ENCODE measurements at places on chromosomes 4 and X.
A peak's percentile ranks its signal among the peaks of the same experiment; 100 is the strongest.

GRCh38 chrX:17597836-17598439, 139.4 kb upstream of the SCML1 start:
- DNase-seq: peak; percentile 15

GRCh38 chr4:45294464-45294863, 568.1 kb upstream of the GNPDA2 start:
- no peak for DNase-seq

- DNase-seq: no peak
These were observed 644.9 kb upstream of the PITX2 start for GRCh38 chr4:111267786-111268185.

GRCh38 chr4:84325625-84326024, 173.5 kb downstream of the NKX6-1 start:
- DNase-seq: no peak

- no peak for DNase-seq
These were observed 58.2 kb downstream of the WDR17 start for GRCh38 chr4:176123710-176124407.

GRCh38 chr4:113365377-113365776, 315.9 kb downstream of the ANK2 start:
- no peak for DNase-seq

GRCh38 chr4:183674153-183674552, 15.1 kb downstream of the TRAPPC11 start:
- no peak for DNase-seq

DNA sequence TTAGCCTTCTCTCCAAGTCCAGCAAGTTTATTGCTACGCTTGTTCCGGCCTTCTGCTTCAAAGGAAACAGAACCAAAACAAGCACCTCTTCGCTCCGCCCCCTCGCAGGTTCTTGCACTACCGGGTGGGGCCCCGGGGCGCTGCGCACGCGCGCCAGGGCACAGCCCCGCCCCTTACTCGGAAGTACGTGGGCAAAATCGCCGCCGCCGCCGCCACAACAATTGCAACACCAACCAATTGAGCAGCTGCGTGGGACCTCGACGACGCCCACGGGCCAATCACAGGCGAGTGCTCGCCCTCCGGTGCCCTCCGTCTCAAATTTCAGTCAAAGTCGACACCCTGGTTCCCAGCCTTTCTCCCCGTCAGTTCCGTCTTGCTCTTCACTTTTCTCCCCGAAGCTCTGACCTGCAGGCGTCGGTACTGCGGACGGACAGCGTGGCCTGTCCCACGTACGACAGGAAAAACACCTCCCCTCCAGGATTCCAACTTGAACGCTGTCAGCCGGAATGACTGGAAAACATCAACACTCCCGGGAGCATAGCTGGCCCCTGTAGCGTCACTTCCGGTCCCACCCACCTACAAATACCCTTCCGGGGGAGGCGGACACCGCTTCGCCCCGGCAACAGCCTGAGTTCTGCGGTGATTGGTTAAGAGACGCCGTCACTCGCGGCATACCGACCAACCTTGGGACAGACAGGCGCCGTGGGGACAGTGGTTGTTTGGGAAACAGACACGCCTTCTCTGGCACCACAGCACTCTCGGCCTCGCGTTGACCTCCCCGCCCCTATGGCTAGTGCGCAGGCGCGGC, 624 bp upstream of the OTUD5 start:
- peak; percentile 96 for DNase-seq

- no peak for DNase-seq
These were observed 6.0 kb upstream of the KLHL5 start for GRCh38 chr4:39056023-39056422.

GRCh38 chr4:138899999-138900398, 115.6 kb upstream of the NOCT start:
- DNase-seq: no peak

GRCh38 chr4:142913461-142914030, 67.4 kb upstream of the INPP4B start:
- DNase-seq: no peak

DNA sequence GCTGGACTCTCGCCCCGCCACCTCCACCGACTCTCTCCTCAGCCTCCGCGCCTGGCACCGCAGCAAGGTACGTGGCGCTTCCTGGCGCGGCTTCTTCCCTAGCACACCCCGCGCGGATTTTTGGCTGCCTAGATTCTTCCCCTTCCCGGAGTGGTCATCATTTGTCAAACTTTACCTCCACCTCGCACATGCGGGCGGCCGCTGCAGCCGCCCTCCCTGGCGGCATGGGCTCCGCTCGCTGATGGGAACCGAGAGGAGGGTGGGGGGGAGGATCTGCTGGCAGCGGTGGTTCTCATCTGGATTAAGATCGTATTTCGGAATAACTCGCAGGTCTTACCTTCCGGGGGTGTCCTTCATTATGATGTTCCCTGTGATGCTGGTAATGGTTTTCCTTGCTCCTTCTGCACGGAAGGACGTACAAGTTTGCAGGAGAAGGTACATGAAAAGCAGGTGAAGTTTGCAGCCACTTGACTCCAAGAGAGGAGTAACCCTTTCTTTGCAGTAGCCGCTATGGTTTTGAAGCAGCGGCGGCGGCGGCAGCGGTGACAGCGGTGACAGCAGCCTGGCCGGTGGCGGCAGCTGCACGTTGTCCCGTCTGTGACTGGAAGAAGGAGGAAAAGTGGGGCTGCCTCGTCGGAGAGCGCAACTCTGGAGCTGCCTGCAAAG, 2183.9 kb upstream of the TENM3 start:
- DNase-seq: no peak

DNA sequence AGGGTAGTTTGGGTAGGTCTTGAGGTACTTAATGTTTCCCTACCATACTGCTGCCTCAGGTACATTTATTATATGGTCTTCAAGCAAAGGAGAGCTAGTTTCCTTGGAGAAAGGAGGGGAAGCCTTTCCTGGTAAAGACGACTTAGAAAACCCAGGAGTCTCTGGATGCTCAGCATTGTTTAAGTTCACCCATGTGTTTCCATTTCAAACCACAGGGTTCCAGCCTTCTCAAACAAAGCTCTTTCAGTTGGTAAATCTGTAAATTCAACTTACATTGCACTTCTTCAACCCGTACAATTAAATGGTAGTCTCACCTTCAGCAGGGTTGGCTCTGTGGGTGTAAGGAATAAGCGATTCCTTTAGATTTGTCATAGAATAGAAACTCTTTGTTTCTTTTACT, 111.9 kb upstream of the UNC5C start:
- DNase-seq: no peak

DNA sequence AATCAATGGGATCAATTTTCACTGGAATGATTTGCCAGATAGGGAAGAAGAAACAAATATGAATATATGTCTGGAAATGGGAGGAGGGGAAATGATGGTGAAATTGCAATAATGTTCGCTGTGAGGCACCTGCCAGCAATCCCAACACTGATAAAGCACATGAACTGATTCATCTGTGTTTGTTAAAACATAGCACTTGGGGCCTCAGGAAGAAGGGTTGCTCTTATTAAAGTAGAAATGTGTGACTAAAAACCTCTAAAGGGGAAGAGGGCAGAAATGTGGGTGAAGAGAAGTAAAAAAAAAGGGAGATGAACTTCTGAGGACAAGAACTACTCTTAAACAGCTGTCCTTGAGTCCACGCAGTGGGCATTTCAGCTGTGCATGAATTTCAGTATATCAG, 101.4 kb downstream of the C4orf51 start:
- DNase-seq: no peak

DNA sequence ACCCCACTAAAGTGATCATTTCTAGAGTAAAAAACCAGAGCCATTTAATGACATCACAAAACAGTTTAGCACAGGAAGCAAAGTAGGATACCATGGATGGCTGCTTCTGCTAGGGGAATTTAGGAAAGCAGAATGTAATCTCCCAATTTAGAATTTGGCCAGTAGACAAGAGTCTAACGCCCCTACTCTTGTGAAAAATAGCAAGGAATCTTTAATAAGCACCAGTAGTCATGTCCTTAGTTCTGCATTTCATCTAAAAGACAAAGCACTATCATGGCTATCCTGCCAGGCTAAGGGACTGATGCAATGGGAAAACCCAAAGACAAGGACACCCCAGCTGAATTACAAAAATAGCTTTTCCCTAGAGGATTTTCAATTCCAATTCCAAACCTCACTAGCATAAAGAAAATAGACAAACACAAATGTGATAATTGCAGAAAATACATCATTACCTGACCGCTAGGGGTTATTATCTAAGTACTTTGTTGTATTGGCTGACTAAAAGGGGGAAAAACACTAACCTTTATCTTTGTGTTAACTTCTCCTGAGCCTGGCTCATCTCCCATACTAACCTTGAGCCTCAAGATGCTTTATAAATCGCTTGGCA, 2.6 kb upstream of the AMMECR1 start:
- no peak for DNase-seq

DNA sequence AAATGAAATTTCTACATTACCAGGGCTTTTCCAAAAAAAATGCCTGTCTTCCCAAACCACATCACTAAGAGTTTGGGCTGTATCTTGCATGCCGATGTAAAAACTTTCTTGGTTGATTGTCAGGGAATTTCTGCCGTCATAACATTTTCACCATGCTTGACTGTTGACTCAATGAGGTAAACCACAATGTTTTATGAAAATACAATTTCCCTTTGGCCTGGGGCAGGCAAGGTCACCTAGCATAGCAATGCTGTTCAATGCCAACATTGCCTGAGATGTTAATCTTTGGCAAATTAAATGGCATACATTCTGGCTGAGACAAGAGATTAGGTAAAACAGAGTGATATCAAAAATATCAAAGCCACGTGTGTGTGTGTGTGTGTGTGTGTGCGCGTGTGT, 137.1 kb upstream of the TBL1X start:
- DNase-seq: no peak

- DNase-seq: no peak
These were observed 3.7 kb downstream of the LIMCH1 start for GRCh38 chr4:41541687-41542094.

DNA sequence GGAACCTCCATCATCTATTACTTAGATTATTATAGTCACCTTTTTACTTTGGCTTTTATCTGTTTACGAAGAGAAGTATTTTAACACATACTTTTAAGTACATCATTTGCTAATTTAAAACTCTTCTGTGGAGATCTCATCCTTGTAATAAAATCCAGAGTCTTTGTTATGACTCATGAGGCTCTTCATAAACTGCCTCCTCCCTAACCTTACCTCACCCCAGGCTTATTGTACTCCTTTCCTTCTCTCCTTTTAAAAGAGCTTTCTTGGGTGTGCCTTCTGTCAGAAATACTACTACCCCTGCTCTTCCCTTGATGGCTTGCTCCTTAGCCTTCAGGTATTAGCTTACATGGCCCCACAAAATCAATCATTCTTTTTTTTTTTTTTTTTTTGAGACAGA, 6.6 kb downstream of the ARL9 start:
- no peak for DNase-seq

- no peak for DNase-seq
These were observed 35.3 kb upstream of the ADAMTS3 start for GRCh38 chr4:72604324-72604723.

DNA sequence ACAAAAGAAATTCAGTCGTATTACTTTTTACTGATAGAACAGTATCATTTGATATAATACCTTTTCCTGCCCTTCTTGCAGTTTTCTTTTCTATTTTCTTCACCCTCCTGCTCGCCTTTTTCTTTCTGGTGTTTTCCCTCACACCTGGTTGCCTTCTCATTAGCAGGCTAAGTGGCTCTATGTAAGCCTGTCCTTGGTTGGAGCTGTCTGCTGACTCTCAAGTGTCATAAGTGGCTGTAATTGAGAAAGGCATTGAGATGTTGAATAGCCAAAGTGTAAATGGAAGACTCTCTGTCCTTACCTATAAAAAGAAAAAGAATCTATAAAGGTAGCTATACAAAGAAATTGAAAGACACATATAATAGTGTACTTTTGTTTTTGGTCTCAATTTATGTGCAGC, 180.7 kb downstream of the ADGRL3 start:
- DNase-seq: no peak

DNA sequence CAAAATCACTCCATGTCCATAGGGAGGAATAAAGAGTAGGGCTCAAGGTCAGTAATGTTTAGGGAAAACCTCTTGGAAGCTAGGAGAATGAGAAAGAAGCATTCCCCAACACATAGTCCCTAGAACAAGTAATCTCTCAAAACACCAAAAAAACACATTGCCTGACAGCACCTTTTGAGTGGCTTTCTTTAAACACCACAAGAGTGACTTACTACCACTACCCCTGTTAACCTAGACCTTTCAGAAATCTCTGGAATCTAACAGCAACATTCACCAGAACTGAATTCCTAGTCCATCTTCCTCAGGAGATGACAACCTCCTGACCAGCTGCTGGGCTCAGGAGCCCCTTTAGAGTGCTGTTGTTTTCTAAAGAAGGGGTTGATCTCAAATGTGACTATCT, 142.2 kb downstream of the SOWAHB start:
- DNase-seq: no peak

- no peak for DNase-seq
These were observed 2.4 kb downstream of the RXFP1 start for GRCh38 chr4:158523990-158524535.

GRCh38 chrX:120428309-120428708, 40.8 kb downstream of the LAMP2 start:
- DNase-seq: no peak

- DNase-seq: no peak
These were observed 261.4 kb downstream of the DHX15 start for GRCh38 chr4:24322995-24323394.

DNA sequence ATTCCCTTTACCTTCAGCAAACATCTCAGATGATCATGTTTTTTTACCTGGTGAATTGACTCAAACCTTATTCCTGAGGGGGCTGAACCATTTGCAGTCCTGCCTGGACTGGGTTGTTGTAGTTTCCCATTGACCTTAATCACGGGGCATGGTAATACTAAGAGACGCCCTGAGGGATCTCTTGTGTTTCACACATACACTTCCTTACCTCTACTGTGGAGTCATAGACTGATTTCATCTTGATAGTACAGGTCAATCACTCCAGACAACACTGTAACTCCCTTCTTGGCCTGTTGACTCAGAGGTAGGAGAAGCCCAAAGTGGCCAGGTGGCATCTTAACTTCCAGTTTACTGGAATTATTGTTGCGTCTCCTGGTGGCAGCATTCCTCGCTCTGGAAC, 1064.0 kb upstream of the PCDH10 start:
- DNase-seq: no peak

DNA sequence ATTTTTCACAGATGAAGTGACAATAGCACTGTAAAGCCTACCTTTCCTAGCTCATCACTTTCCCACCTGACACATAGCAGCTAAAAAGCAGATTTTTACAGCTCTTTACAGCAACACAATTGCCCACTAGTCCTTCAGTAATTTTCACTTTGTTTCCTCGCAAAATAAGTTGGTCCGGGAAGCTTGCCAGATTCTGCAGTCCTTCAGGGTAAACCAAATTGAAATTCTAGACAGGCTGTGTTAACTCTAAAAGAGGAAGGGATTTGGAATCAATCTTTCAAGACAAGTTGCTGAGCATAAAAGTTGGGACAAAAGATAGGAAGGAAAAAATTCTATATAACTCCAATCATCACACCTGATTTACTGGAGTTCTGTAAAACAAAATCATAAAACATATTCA, 8.7 kb downstream of the C1QTNF7 start:
- DNase-seq: no peak

- DNase-seq: no peak
These were observed 4.8 kb downstream of the OGT start for GRCh38 chrX:71537743-71538142.
